Hematopoietic multipotent progenitor cell treated with erythropoietin and hydrocortisone succinate and interleukin-3 and kit ligand, for 6 days (in vitro differentiated cells): ENCODE measurements at places on chromosomes 16 and 17.
A peak's percentile ranks its signal among the peaks of the same experiment; 100 is the strongest.

- DNase-seq: no peak
Observed at GRCh38 chr17:6305613-6306360, 129.1 kb downstream of the AIPL1 start.

DNA sequence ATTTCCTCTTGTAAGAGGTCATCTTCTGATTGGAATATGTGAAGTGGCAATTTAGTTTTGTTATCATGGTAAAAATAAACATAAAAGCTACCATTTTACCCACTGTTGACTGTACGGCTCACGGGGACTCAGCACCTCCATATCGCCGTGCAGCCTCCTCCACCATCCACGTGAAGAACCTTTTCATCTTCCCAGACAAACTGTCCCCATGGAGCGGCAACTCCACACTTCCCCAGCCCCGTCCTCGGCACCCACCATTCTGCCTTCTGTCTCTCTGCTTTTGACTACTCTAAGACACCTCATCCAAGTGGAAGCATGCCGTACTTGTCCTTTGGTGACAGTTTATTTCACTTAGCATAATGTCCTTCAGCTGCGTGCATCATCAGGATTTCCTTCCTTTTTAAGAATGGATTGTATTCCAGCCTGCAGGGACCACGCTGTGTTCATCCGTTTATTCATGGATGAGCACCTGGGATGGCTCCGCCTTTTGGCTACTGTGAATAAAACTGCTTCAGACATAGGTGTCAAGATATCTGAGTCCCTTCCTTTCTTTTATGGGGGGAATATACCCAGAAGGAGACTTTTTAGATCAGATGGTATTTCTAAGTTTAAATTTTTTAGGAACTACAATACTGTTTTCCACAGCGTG, 14.3 kb downstream of the FBXO31 start:
- no peak for DNase-seq

DNA sequence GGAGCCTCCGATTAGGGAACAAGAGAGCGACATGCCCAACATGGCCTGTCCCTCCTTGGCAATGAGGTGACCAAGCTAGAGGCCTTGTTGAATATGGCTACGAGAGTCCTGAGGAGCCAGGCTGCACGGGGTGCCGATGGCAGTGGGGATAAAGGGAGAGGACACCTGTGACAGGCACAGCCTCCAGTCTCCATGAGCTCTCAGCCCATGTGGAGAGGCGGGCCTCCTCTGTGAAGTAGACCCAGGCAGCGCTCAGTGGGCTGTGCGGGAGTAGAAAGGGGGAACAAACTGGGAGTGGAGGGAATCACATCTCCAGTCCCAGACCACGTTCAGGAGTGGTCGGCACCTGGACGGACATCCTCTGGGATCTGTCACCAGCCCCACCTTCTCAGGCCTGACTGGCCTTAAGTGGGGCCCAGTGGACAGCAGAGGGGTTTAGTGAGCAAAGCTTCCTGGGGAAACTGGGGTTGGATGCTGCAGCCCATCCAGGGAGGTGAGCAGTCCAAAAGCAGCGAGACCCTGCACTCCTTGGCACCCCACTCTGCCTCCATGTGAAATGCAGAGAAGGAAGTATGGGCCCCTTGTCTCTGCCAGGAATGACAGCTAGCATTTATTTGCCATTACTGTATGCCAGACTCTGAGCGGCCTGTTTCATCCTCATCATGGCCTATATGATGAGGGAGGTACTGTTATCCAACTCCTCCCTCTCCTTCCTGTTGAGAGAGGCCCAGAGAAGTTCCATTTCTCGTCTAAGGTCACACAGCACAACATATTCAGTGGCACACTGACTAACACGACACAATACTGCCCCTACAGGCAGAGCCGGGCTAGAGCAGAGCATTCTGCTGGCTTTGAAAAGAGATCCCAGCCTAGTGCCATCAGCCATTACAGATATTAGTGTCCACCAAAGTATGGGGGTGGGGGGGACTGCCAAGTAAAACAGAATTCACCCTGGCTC, 4.5 kb upstream of the TMEM92 start:
- DNase-seq: peak; percentile 83

- no peak for DNase-seq
Observed at GRCh38 chr17:57862694-57863667, 13.1 kb upstream of the MRPS23 start.

- DNase-seq: no peak
Observed at GRCh38 chr16:86930001-86930400, 351.7 kb downstream of the FOXL1 start.

- DNase-seq: no peak
Observed at GRCh38 chr17:72588961-72589360, 468.1 kb downstream of the SOX9 start.

GRCh38 chr17:58289869-58290268, 9.1 kb upstream of the MPO start:
- DNase-seq: peak; percentile 73

GRCh38 chr17:67431249-67432015, 54.4 kb downstream of the PITPNC1 start:
- peak; percentile 85 for DNase-seq

- DNase-seq: no peak
Observed at GRCh38 chr16:88966986-88967829, 9.8 kb downstream of the CBFA2T3 start.

DNA sequence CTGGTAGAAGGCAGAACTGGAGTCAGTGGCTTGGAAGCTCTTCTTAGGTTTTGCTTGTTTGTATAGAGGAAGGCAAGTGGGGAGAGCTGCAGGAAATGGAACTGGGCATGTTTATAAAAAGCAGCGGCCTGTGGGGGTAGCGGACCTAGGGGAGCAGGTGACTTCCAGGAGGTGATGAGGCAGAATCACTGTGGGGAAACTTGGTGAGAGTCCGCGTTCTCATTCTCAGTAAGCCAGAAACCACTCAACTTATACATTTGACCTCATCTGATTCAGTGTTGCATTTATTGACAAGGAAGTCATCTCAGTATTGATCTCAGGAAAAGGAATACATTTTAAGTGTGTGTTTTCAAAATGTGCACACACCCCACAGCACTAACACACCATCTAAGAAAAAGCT, 299.8 kb downstream of the CNTNAP4 start:
- no peak for DNase-seq

DNA sequence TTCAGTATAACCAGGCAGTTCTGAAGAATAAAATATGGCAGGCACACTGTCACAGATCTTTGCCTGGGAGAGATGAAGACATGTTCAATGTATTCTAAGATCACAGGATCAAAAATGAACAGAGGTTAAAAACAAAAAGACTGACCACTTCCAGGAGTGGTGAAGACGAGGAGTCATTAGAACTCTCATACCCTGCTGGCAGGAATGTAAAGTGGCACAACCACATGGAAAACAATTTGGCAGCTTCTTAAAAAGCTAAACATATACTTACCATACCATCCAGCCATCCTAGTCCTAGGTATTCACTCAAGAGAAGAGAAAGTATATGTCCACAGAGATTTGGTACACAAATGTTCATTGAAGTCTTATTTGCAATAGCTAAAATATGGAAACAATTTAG, 406.3 kb downstream of the NPIPA8 start:
- no peak for DNase-seq

GRCh38 chr17:83026311-83026811, 53.0 kb upstream of the METRNL start:
- no peak for DNase-seq

GRCh38 chr16:11611871-11612664, 25.3 kb upstream of the LITAF start:
- DNase-seq: peak; percentile 74

GRCh38 chr17:18009609-18010420, 29.2 kb downstream of the ATPAF2 start:
- peak; percentile 51 for DNase-seq

DNA sequence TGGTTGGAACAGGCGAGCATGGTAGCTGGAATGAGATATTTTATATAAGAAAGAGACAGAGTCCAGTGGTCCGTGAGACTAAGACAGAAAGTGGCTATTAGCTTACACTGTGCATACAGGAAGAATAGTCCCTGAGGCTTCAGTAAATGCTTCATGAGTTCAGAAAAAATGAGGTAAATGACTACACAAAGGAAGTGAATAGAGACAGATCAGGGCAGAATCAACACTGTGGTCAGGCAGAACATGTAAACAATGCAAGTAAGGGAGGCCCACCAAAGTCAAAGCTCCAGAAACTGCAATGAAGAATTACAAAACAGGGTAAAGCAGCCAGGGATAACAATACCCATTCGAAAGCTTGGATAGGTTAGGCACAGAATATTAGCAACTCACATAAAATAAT, 4.8 kb downstream of the ABCA10 start:
- no peak for DNase-seq

DNA sequence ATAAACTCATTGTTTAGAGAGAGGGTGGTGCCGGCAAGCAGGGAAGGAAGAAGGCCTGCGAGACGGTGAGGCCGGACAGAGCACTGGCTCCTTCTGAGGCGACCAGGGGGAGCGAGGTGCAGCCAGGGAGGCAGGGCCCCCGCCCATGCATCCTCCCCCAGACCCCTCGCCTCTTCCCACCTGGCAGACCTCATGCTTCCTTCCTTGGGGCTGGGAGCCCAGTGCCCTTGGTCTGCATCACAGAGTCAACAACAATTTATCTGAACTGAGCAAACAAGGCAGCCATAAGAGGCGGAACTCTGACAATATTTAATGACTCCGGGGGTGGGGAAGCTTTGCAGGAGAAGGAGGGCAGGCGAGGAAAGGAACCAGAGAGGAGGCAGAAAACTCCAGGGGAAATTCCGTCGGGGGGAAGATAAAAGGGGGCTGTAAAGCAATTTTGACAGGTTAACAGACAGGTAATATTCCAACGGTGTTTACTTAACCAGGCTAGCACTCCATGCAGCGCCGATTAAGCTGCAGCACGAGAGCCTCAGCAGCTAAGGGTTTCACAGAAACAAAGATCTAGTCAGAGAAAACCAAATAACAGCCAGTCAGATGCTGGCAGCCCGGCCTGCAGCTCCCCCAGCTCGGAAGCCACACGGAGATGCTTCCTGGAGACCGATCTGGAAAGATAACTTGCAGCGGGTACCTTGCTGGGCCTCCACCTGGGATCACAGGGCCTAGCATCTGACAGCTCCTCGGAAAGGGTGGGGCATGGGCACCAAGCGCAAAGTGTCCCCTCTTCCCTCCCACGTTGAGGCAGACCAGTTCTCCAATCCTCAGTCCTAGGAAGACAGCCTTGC, 398.2 kb downstream of the SOX9 start:
- no peak for DNase-seq

- DNase-seq: no peak
Observed at GRCh38 chr16:75377729-75378386, 55.4 kb downstream of the CFDP1 start.

DNA sequence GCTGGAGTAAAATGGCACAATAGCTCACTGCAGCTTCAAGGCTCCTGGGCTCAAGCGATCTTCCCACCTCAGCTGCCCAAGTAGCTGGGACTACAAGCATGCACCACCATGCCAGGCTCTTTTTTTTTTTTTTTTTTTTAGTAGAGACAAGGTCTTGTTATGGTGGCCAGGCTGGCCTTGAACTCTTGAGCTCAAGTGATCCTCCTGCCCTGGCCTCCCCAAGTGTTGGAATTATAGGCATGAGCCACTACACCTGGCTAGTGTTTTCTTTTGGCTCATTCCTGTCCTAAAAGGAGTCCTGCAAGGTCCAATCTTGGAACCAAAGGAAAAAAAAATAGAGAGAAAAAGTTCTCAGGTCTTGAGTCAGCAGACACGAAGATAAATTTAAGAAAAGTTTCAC, 30.8 kb downstream of the PKD1L3 start:
- DNase-seq: no peak

DNA sequence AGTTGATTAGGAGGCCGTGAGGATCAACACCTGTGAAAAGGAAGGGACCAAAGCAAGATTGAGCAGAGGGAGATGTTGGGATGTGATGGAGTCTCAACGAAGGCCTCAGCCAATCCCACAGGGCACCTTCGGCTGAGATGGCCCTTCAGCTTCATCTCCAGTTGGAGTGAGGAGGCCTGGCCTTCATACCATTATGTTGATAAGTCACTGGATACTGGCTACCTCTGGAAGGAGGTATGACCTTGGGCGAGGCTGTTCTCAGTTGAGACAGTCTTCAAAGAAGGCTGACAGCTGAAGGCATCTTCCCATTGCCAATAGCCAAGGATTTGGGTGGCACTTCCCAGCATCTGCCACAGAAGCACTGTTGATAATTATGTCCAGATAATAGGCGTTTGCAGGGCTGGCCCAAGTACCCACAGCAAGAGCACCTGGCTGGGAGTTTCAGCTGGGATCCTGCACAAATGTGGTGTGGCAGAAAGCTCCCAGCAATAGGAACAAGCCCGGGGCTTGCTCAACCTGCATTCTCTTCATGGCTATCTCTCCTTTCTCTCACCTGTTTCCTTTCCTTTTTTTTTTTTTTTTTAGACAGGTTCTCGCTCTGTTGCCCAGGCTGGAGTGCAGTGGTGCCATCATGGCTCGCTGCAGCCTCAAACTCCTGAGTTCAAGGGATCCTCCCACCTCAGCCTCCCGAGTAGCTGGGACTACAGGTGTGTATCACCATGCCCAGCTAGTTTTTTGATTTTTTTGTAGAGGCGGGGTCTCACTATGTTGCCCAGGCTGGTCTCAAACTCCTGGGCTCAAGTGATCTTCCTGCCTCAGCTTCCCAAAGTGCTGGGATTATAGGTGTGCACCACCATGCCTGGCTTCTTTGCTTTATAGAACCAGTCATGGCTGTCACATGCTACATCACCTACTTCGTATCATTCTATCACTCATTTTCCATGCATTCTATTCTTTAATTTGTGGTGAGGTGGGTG, 18.2 kb upstream of the MAP3K14 start:
- no peak for DNase-seq

GRCh38 chr17:78990349-78991016, 10.8 kb upstream of the LGALS3BP start:
- DNase-seq: no peak

DNA sequence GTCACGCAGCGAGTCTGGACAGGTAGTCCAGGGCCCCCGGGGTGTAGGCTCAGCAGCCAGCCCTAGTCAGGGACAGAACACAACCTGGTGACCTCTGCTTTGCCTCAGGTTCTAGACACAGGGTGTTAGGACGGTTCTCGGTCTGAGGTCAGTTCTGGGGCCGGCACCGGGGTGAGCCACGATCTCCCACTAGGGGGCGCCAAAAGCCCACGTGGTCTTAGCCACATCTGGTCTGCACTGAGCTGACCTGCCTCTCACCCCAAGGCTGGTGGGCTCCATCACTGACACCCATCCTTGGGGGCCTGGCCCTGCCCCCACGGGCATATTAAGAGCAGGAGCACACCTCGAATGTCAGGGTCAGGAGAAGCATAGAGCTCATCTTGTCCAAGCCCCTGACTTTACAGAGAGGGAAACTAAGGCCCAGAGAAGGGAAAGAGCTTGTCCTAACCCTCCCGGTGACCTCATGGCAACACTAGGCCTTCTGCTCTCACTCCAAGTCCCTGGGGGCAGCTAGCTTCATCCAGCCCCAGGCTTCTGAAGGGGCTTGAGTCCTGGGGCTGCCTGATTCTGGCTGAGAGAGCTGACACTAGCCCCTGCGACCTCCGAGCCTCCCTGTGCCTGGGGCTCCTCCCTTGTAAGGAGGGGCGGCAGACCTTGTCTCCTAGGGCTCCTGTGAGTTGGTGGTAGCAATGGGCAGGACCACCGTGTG, 9.0 kb downstream of the SLC5A10 start:
- DNase-seq: peak; percentile 84
